Daoy (cell line): ENCODE measurements at places on chromosomes 1 and 21. TPM values are rescaled to one million over a fixed set of nuclear protein-coding genes. Genes with fewer than 3 reads are reported as not detected.
A peak's percentile ranks its signal among the peaks of the same experiment; 100 is the strongest.

DNA sequence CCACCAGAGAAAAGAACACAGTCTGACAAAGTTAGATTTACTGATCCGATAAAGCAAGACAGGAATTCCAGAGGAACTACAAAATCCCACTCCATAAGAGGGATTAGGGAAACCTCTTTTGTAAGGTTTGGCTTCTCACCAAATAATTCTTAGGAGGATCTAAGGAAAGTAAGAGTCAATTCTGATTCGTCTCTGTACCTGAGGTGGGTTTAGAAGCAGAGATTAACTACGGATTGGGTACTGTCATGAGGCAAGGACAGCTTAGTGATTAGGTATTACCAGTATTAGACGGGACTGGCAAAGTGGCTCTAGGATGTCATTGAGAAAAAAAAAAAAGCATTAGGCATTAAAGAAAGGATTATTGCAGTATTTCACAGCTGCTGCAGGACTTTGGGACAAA, 371.7 kb upstream of the BRINP3 start:
- no peak for DNase-seq

Gene NKAIN1
- 0.27 and 0.63 TPM in 2 replicates for total RNA-seq

GRCh38 chr1:67752306-67752705, 67.3 kb downstream of the GADD45A start:
- DNase-seq = peak; percentile 70

DNA sequence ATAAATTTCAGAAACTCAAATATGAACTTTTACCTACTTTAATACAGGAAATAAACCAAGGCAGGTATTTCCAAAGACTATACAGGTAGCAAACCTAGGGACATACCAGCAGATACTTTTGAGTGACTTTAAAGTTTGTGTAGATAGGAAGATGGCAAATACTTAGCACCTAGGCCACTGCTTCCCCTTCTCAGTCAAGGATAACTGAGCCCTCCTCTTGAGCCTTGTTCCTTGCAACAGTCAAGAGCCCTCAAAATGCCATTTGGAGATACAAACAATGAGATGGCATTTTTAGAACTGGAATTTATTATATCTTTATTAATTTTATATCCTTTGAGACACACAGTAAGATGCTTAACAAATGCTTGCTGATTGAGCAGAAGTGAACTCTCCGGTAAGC, 65.9 kb downstream of the LPGAT1 start:
- no peak for DNase-seq

- no peak for DNase-seq
Observed at GRCh38 chr1:66984491-66984890, 59.7 kb downstream of the MIER1 start.

DNA sequence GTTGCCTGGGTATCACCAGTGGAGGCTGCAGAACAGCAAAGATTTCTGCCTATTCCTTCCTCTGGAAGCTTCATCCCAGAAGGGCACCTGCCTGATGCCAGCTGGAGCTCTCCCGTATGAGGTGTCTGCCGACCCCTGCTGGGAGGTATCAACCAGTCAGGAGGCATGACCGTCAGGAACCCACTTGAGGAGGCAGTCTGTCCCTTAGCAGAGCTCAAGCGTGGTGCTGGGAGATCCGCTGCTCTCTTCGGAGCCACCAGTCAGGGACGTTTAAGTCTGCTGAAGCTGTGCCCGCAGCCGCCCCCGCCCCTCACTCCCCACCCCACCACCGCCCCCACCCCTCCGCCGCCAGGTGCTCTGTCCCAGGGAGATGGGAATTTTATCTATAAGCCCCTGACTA, 23.1 kb upstream of the HFM1 start:
- no peak for DNase-seq

DNA sequence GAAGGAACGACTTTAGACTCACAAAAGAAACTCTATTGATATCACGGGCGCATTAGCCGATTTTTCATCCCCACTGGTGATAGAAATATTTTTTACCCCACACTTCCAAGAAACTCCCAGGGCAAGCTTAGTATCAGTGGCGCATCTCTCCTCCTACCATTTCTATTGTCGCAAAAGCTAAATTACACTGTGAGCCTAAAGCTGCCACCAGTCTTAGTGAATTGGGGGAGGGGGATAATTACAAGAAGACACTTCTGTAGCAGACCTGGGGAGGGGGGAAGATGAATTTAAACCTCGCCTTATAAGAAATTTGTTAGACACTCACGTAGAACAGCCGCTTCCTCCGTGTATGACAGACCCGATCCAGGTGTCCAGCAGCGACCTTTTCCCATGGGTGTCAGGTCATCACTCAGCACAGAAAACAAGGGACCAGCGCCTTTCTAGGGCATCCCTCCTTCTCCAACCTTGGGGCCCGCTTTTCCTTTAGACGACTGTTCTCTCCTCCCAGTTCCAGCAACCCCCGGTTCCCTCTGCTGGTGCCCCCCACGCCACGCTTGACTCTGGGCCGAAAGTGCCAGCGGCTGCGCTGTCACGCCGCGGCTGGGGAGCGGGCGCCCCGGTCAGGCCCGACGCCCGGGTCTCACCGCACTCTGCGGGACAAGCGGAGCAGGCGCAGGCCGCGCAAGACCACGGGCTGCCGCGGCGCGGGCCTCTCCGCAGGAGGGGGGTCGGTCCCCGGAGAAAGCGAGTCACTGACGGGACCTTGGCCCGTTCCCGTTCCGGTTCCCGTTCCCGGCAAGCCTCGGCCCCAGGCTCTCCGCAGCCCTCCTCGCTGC, 821 bp downstream of the PHC2 start:
- DNase-seq = no peak

Gene PBX1
- 9.4 and 16.2 TPM in 2 replicates for total RNA-seq

DNA sequence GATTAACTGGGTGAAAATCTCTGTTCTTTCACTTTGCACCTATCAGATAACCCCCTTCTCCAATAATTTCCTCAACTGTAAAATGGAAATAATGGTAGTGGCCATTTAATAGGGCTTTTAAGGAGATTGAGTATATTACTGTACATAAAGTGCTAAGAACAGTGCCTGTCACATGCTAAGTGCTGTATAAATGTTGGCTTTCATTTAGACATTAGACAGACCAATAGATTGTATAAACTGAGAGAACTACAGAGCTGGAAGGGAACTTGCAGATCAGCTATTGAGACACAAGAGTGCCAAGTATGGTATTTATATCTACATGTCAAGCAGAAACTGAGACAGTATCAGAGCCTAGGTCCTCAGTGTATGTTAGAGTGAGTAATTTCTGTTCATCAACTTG, 934.7 kb downstream of the PLA2G4A start:
- DNase-seq = no peak

DNA sequence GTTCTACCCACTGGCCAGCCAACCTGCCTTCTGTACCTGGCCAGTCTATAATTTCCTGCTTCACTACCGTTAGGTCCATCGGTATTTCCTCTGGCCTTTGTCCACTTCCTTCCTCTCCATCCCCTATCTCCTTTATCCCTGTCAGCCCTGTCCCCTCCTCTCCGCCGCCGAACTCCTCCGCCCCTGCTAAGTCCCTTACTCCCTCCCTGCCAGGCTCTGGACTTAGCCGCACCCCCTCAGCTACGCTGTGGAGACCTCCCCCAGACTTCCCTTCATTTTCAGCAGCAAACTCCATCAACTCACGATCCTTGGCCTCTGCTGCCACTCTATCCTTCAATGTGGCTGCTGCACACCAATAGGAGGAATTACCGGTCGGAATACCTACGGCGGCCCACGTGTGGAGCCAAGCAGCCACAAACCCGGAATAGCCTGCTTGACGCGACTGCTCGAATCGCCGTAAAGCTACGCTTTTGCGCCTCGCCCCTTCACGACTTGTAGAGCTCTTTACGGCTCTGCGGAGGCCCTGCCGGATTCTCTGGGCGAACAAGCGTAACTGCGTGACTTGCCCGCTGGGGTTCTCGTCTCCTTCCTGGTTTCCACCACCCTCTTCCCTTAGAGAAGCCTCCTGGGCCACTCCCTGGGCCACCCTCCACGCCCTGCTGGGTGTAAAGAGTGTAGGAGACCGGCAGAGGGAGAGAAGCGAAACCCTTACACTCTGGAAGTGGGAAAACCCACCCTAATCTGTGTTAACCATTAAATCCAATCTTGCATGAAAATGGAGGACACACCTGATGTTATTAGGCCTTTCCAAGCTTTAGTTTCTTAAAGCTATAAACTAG, at the start of gene ZNHIT6:
ZNHIT6 (minus strand) TSS at position 444 of the 839 bp plus-strand sequence; CDS start at position 295, 149 bp downstream.
- peak; percentile 99 for DNase-seq

DNA sequence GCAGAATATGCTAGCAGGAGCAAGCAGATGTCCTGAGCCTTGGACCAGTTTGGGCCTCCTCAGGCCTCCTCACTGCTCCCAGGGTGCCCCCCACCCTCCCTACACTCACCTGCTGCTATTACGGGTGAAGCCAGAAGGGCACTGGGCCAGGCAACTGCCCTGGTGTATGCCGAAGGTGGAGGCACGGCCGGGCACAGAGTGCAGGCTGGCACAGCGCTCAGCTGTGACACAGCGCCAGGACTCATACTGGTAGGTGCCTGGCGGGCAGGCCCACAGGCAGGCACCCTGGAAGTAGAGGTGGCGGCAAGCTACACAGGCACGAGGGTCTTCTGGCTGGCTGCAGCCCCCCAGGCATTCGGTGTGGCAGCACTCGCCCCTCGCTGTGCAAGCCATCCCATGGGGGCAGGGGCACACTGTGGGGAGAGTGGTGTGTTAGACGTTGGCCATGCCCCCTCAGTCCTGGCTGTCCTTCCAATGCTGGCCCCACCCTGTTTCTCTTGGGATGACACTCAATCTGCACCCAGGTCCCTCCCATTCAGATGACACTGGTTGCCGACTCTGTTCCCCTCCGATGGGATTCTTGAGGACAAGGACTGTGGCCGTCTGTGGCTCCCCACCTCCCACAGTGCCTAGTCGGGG, 7.0 kb downstream of the INSRR start:
- no peak for DNase-seq

Gene LAMB3
- total RNA-seq = 5.7 and 7.8 TPM in 2 replicates

Gene TMEM79
- 3.4 and 3.5 TPM in 2 replicates for total RNA-seq

- DNase-seq = no peak
Observed at GRCh38 chr1:231021540-231022031, 18.5 kb downstream of the FAM89A start.

DNA sequence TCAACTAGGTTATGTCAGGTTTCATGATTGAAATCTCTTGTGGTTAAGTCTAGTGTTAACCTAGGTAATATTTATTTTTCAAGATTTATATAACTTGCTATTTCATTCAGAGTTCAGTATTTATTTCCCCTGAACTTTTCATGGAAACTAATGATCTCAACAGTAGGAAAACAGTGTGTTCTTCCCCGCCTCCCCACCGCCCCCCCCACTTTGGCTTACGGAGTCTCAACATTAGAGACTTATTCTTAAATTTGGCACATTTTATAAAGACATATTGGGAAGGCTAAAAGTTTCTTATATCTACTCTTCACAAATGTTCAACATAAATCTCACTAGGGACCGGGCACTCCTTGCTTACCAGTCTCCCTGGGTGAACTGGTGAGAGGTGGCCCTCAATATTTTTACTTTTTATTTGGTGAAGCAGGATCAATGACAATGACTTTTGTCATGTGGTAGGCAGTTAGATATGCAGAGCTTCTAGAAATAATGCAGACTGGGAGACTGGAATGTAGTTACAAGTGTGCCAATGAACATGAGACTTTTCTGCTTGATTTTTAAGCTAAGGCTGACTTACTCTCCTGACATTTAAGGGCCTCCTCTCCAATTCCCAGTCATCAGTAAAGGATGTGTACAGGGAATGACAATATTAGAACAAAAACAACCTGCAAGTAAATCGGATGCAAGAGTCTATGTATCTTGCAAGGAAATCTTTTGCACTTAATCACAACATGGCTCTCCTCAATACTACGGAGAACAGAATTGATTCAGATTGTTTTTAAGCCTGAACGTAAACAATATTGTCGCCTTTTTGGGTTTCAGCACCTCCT, 1.7 kb upstream of the MAN1A2 start:
- no peak for DNase-seq

- no peak for DNase-seq
Observed at GRCh38 chr1:179831225-179831624, 46.4 kb downstream of the TOR1AIP2 start.

- DNase-seq = no peak
Observed at GRCh38 chr1:237249120-237249519, 207.1 kb downstream of the RYR2 start.

- DNase-seq = no peak
Observed at GRCh38 chr1:208222376-208223126, 21.6 kb downstream of the PLXNA2 start.

- no peak for DNase-seq
Observed at GRCh38 chr1:169186106-169186505, 79.6 kb downstream of the ATP1B1 start.

- DNase-seq = no peak
Observed at GRCh38 chr1:57683037-57683942, 259.4 kb upstream of the DAB1 start.

Gene IPO13
- total RNA-seq = 14.0 and 15.8 TPM in 2 replicates

Gene KCND3
- not detected in 2 replicates for total RNA-seq

GRCh38 chr1:225694151-225694603, 41.3 kb upstream of the ENAH start:
- DNase-seq = peak; percentile 71

DNA sequence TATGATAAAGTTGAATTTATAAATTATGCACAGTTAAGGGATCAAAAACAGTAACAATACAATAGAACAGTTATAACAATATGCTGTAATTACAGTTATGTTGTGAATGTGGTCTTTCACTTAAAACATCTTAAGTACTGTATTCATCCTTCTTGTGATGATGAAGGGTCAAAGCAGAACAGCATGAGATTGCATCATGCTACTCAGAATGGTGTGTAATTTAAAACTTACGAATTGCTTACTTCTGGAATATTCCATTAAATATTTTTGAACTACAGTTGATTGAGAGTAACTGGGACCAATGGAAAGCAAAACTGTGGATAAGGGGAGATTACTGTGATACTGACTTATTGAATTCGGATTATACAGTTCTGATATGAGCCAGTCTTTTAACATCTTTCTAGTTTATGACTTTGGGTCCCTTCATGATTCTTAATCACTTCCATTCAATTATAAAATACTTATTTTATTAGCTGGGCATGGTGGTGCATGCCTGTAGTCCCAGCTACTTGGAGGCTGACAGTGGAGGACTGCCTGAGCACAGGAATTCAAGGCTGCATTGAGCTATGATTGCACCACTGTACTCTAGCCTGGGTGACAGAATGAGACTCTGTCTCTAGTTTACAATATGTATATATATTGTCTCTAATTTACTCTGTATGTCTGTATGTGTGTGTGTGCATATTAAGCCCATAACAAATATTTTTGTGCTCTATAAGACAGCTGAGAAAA, 43.2 kb downstream of the ATP1B1 start:
- DNase-seq = no peak

GRCh38 chr1:151511636-151512215, 539 bp downstream of the CGN start:
- peak; percentile 55 for DNase-seq

DNA sequence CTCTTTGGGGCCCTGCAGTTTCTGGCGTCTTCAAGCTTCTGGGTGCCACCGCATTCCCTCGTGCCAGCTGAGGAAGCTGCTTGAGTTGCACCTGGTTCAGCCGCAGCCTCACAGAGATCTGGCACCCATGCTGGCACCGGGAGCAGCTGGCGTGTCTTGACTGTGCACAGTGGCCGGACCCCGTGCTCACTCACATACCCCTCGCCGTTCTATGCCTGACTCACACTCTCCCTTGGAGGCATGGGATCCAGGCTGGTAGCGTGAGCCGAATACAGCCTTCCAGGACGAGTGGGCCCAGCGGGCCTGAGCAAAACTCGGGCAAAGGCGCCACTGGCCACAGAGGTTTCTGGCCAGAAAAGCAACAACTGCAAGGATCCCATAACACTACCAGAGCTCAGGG, 8.6 kb upstream of the MTR start:
- no peak for DNase-seq
